A549 treated with Hydrocortisone at 1 μM for 4 hours (cell line): ENCODE measurements at places on chromosomes 16 and 17. TPM values are rescaled to one million over a fixed set of nuclear protein-coding genes. Genes with fewer than 3 reads are reported as not detected.

Gene TEKT1
- 0.03 to 0.27 TPM (median 0.16 TPM) in 5 replicates for total RNA-seq

Gene TMEM92
- total RNA-seq: 14.9 to 23.2 TPM (median 16.1 TPM) in 5 replicates

Gene CES4A
- 3.4 to 4.1 TPM (median 3.7 TPM) in 5 replicates for total RNA-seq

Gene EVPLL
- total RNA-seq: not detected in 5 replicates

Gene MAPT
- 1.5 to 2.3 TPM (median 1.9 TPM) in 5 replicates for total RNA-seq

Gene ABCC11
- 0.06 to 0.17 TPM (median 0.10 TPM) in 5 replicates for total RNA-seq

Gene KRT36
- not detected in 5 replicates for total RNA-seq

Gene DNAAF1
- 0.23 to 0.59 TPM (median 0.38 TPM) in 5 replicates for total RNA-seq

Gene EXOC3L1
- 0.06 to 0.25 TPM (median 0.17 TPM) in 5 replicates for total RNA-seq
